ENCODE measurements at places on chromosomes 3 and 15. TPM values are rescaled to one million over a fixed set of nuclear protein-coding genes. Genes with fewer than 3 reads are reported as not detected.

KLHL24 gene
- 144 TPM for total RNA-seq

- no peak for DNase-seq
- peaks cover 8% of the 10 kb centered on the region for H3K27me3 ChIP-seq
- H3K27ac ChIP-seq = no peak overlapping the region
- no peaks in the 10 kb centered on the region for H3K36me3 ChIP-seq
Measured at GRCh38 chr15:48367483-48367882, 36.3 kb downstream of the DUT start.

- no peak overlapping the region for H3K4me3 ChIP-seq
- no peak overlapping the region for H3K27ac ChIP-seq
- H3K27me3 ChIP-seq = no peaks in the 10 kb centered on the region
- no peaks in the 10 kb centered on the region for H3K4me1 ChIP-seq
- no peak for DNase-seq
- H3K36me3 ChIP-seq = no peaks in the 10 kb centered on the region
Measured at GRCh38 chr3:14512281-14512941, 27.7 kb downstream of the GRIP2 start.

TMEM39A gene
- total RNA-seq = 49.7 TPM

CCDC191 gene
- total RNA-seq = 6.5 TPM

CISH gene
- total RNA-seq = 23.4 TPM

GRCh38 chr15:99980752-99981151 is 247.5 kb upstream of the LYSMD4 start:
- H3K4me3 ChIP-seq = no peak overlapping the region
- H3K27me3 ChIP-seq = no peaks in the 10 kb centered on the region
- no peak overlapping the region for H3K27ac ChIP-seq
- DNase-seq = no peak
- no peaks in the 10 kb centered on the region for H3K36me3 ChIP-seq

- peaks cover 36% of the 10 kb centered on the region for H3K36me3 ChIP-seq
- peaks cover 46% of the 10 kb centered on the region for H3K4me1 ChIP-seq
- H3K27me3 ChIP-seq = no peaks in the 10 kb centered on the region
- H3K27ac ChIP-seq = peak overlapping the region; percentile 96
Measured at GRCh38 chr3:98521897-98522543, 682 bp downstream of the CLDND1 start.

Measured in CD4-positive, CD25-positive, alpha-beta regulatory T cell (primary cell).